MCF 10A (cell line): ENCODE measurements at places on chromosomes 11 and 22. TPM values are rescaled to one million over a fixed set of nuclear protein-coding genes. Genes with fewer than 3 reads are reported as not detected.

MAPK8IP1 gene
- total RNA-seq = 1.8 and 2.2 TPM in 2 replicates

TMEM151A gene
- 0.12 TPM in 1 of 2 replicates, not detected in the other for total RNA-seq

TMPRSS5 gene
- 0.49 and 0.83 TPM in 2 replicates for total RNA-seq

OR51B2 gene
- total RNA-seq = not detected in 2 replicates

CTSW gene
- total RNA-seq = not detected in 2 replicates

TMEM45B gene
- not detected in 2 replicates for total RNA-seq

BTBD18 gene
- total RNA-seq = not detected in 2 replicates

- DNase-seq = peak; percentile 78
Observed at GRCh38 chr22:42933485-42934091, 76.5 kb upstream of the ARFGAP3 start.

GRCh38 chr11:31106326-31106725, 263.2 kb downstream of the DCDC1 start:
- no peak for DNase-seq

GRCh38 chr11:24949406-24949805, 452.6 kb downstream of the LUZP2 start:
- no peak for DNase-seq

- no peak for DNase-seq
Observed at GRCh38 chr11:44007481-44008087, 40.2 kb upstream of the ACCSL start.

- no peak for DNase-seq
Observed at GRCh38 chr11:96943970-96944369, 554.2 kb downstream of the JRKL start.

- DNase-seq = no peak
Observed at GRCh38 chr22:20114506-20115475, 1.1 kb upstream of the RANBP1 start.

GRCh38 chr22:49583341-49583740, 244.3 kb downstream of the BRD1 start:
- no peak for DNase-seq

GRCh38 chr11:112963368-112963955, 2.2 kb downstream of the NCAM1 start:
- DNase-seq = no peak

- DNase-seq = no peak
Observed at GRCh38 chr22:28346308-28346707, 333.3 kb downstream of the TTC28 start.
